ENCODE measurements at places on chromosomes 1 and 21.
A peak's percentile ranks its signal among the peaks of the same experiment; 100 is the strongest.

- DNase-seq = no peak
These were observed 44.0 kb upstream of the DIPK1A start for GRCh38 chr1:93005252-93005598.

DNA sequence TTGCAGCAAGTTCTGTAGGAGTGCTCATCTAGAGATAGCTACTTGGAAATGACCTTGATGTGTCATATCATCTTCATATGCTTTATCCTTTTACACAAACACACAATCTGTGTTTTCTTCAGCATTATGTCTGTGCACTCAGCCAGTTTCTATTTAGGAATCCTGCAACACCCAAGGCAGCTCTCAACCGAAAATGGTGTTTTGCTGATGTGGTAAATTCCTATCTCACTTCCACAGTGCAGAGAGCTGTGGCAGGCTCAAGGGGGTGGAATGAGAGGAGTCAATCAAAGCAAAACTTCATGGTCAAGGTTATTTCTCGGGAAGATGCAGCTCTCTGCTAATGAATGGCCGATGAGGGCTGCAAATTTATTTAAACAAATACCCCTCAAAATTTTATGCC lies 59.3 kb downstream of the IGSF5 start:
- DNase-seq = no peak

GRCh38 chr21:28745131-28746016 lies 247.3 kb downstream of the LTN1 start:
- DNase-seq = peak; percentile 88

DNA sequence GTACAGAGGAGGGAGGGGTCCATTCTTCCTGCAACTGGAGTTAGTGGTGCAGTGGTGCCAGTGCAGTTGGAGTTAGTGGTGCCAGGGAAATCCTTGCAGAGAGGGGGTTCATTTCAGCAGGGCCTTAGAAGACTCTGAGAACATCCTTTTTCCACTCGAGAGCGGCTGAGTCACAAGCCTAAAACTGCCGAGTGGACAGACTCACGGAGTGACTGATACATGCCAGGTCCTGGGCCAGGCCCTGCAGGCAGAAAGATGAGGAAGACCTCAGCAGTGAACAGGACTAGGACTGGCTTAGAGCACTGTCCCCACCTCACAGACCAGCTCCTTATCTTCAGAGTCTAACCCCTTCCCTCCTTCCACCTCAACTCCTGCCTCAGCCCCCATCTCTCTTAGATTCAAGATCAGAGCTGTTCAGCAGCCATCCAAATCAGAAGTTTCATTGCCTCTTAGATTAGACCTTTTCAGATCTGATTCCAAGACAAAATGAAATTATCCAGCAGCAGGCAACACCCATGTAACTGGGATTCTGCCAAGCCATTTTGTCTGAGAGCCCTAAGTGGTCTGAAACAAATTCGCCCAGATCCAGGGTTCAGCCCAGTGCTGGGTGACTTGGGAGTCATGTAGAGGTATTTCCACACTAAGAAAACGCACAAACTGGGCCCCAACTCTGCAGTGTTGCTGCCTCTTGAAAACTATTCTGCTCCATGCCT lies 12.7 kb upstream of the IKBKE start:
- no peak for DNase-seq

DNA sequence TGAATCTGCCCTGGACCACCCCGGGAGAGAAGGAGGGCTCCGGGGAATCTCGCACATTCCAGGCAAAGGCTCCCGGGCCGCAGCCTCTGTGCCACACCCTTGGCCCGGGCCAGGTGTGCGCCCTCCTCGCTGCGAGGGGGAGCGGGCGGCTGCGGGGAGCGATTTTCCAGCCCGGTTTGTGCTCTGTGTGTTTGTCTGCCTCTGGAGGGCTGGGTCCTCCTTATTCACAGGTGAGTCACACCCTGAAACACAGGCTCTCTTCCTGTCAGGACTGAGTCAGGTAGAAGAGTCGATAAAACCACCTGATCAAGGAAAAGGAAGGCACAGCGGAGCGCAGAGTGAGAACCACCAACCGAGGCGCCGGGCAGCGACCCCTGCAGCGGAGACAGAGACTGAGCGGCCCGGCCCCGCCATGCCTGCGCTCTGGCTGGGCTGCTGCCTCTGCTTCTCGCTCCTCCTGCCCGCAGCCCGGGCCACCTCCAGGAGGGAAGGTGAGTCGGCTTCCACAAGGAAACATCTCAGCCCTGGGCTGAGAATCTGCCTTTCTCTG lies at the start of gene LAMC2:
Gene LAMC2, plus strand, starts transcription at position 324 of the 550 bp plus-strand sequence. Its CDS starts 89 bp downstream, at position 413.
- no peak for DNase-seq

DNA sequence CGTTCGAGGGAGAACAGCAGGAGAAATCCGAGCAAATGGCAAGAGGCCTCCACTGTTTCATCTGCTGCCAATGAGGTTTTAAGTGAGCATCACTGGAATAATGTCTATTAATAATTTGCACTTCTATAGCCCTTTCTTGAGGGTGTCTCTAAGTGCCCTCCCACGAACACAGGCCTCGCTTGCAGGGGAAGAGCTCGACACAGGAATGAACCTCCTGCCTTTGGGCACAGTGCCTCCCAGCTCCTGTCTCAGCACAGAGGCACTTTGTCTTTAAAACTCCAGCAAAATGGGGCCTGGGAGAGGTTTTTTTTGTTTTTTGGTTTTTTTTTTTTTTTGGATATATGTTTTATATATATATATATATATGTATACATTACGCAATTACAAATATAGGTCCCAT lies 56.6 kb downstream of the OLIG1 start:
- no peak for DNase-seq
